Renal cortical epithelial cell (primary cell): ENCODE measurements at places on chromosomes 7 and 10. TPM values are rescaled to one million over a fixed set of nuclear protein-coding genes. Genes with fewer than 3 reads are reported as not detected.

Gene MYPN
- total RNA-seq, result 0.17 TPM in 1 of 2 replicates, not detected in the other

Gene VSIR
- total RNA-seq, result 10.6 and 14.0 TPM in 2 replicates

Gene PROSER2
- 60.9 and 84.9 TPM in 2 replicates for total RNA-seq

Gene CCDC146
- total RNA-seq, result 10.8 and 13.2 TPM in 2 replicates

Gene GPR158
- total RNA-seq, result not detected in 2 replicates

Gene FEZF1
- not detected in 2 replicates for total RNA-seq

Gene EBLN1
- not detected in 2 replicates for total RNA-seq

Gene PIP
- total RNA-seq, result not detected in 2 replicates

Gene LIPM
- not detected in 2 replicates for total RNA-seq

Gene CFAP58
- 0.75 and 1.6 TPM in 2 replicates for total RNA-seq

Gene SRI
- 152 and 161 TPM in 2 replicates for total RNA-seq

Gene VPS41
- 74.3 and 164 TPM in 2 replicates for total RNA-seq

Gene ASZ1
- not detected in 2 replicates for total RNA-seq

Gene GIMAP7
- 0.05 and 0.35 TPM in 2 replicates for total RNA-seq
